Panc1 (cell line): ENCODE measurements at places on chromosomes 2 and 18. TPM values are rescaled to one million over a fixed set of nuclear protein-coding genes. Genes with fewer than 3 reads are reported as not detected.

DNA sequence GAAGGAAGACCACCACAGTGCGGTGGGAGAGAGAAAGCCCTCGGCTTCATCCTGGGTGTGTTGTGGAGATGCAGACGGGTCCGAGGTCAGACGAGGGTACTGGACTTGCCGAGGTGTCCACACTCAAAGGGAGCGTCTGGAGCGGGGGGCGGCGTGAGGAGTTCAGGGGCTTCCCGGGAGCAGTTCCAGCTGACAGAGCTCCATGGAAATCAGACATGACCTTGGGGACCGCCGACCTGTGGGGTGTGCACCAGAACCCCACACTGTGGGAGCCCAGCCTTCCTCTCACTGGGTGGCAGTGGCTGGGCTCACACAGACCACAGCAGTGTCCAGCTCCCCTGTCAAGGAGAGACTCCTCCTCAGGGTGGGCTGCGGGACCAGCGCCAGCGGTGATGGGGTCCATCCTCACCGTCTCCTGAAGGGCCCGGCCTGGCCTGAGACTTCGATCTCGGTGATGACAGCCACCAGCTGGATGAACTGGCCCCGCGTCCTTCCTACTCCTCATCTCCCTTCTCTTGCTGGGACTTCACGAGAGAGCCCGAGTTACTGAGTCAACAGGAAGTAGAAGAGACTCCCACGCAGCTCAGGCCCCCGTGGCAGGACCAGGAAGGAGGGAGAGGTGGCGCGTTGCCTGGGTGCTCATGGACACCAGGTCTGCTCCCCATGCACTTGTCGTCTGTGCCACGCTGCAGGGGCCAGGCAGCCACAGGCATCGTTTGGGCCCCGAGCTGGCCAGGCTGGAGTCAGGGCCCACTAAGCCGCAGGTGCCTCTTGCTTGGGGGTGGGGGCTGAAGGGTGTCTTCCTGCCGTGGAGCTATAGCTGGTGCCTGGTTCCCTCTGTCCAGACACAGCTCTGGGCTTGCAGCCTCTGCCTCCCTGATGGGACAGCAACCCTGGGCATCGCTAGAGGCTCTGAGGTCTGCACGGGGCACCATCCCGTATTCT is 101.9 kb upstream of the CTDP1 start:
- DNase-seq, result no peak

- no peak for DNase-seq
These were observed 439.3 kb upstream of the MAP2 start for GRCh38 chr2:208984376-208985090.

- DNase-seq, result no peak
These were observed 85.3 kb downstream of the FHOD3 start for GRCh38 chr18:36382854-36383253.

GRCh38 chr18:73669297-73669696 is 478.3 kb downstream of the FBXO15 start:
- DNase-seq, result no peak

DNA sequence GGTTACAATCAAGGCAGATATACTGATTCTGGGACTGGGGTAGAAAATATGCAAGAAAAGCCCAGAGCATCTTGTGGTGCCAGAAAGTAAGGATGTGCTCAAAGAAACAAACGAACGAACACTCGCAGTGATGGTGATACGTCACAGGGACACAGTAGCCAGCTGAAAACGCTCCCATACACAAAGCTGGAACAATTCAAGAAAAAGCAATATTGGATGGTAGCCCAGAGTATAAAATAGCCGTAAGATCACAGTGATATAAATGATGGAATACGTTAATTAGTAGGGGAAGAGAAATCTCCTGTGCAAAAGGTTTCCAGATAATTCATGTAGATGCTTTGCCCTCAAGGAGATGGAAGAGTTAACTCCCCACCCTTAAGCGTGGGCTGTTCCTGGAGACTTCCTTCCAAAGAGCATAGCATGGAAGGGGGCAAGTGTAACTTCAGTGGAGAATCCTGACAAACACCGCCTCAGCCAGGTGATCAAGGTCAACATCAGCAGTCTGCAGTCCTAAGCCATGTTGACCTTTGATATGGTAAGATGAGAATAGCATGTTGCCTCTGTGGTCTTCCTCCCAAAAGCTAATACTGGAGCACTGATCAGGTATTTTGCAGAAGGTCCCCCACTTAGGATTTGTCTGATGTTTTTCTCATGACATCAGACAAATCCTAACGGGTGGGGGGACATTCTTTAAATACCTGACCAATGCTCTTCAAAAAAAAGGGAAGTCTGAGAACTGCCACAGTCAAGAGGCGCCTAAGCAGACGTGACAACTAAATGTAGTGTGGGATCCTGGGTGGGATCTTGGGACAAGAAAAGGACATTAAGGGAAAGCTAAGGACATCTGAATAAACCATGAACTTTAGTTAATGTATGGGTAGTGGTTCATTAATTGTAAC is 99.0 kb downstream of the NCK2 start:
- no peak for DNase-seq

- no peak for DNase-seq
These were observed 346.0 kb downstream of the CYRIA start for GRCh38 chr2:16319551-16320121.

- DNase-seq, result no peak
These were observed 591.7 kb downstream of the BCL11A start for GRCh38 chr2:59961746-59962145.

GRCh38 chr18:52377094-52377493 is 37.1 kb downstream of the DCC start:
- DNase-seq, result no peak

KCNG2 gene
- not detected for total RNA-seq

UBE2F gene
- total RNA-seq, result 44.9 TPM

MC5R gene
- total RNA-seq, result not detected
